Fibroblast of skin of back (primary cell): ENCODE measurements at places on chromosomes 7 and 10.

- peak; percentile 72 for DNase-seq
Observed at GRCh38 chr7:104883718-104884452, 130.1 kb upstream of the KMT2E start.

- no peak for DNase-seq
Observed at GRCh38 chr10:71893920-71894319, 42.9 kb upstream of the PSAP start.

DNA sequence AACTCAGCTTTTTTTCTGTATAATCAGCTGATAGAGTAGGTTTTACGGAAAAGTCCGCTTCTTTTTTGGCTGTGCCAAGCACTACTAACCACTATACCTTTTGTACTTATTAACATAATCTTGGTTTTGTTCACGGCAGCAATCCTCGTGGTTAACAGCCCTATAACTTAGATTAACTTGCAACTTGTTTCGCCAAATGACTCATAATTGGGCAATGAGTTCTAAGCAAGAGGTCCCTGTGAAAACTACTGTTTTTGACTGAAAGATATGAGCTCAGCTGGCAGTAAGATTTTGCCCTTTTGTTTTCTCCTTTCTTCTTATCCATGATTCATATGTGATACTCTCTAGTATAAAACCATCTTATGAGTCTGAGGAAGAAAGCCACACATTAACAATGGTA, 345.0 kb upstream of the PCDH15 start:
- peak; percentile 58 for DNase-seq

GRCh38 chr10:132721725-132722124, 64.2 kb downstream of the NKX6-2 start:
- DNase-seq = peak; percentile 21

DNA sequence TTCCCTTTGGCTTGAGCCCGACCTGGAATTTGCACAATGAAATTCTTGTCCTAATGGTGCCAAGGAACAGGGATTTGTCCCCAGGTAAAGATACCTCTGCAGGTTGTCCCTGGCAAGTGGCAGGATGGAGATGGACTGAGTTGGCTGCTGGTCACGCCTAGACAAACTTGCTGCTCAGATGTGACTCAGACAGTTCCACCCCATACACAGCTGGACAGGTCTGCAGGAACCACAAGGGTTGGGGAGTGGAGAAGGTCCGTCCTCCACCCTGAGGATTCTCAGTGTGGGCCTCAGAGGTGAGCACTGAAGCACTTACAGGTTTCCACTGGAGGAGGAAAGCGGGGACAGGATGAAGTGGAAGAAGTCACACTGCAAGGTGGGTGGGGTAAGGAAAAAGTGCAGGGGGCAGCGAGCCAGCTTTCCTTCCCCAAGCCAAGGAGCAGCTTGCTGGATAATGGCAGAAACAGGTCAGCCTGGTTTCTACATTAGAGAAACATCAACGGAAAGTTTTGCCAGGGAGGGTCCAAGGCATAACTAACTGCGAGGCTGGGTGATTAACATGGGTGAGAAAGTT, 20.5 kb downstream of the ITPRIP start:
- DNase-seq = no peak

- DNase-seq = no peak
Observed at GRCh38 chr7:12788591-12788990, 101.2 kb downstream of the ARL4A start.

- DNase-seq = peak; percentile 15
Observed at GRCh38 chr10:112446055-112446854, 459 bp downstream of the ZDHHC6 start.

DNA sequence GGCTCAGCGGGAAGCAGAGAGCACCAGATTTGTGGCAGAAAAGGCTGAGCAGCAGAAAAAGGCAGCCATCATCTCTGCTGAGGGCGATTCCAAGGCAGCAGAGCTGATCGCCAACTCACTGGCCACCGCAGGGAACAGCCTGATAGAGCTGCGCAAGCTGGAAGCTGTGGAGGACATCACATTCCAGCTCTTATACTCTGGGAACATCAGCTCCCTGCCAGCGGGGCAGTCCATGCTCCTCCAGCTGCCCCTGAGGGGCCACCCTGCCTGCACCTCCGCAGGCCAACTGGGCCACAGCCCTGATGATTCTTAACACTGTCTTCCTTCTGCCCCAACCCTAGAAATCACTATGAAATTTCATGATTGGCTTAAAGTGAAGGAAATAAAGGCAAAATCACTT, 18.6 kb downstream of the CWF19L1 start:
- no peak for DNase-seq

DNA sequence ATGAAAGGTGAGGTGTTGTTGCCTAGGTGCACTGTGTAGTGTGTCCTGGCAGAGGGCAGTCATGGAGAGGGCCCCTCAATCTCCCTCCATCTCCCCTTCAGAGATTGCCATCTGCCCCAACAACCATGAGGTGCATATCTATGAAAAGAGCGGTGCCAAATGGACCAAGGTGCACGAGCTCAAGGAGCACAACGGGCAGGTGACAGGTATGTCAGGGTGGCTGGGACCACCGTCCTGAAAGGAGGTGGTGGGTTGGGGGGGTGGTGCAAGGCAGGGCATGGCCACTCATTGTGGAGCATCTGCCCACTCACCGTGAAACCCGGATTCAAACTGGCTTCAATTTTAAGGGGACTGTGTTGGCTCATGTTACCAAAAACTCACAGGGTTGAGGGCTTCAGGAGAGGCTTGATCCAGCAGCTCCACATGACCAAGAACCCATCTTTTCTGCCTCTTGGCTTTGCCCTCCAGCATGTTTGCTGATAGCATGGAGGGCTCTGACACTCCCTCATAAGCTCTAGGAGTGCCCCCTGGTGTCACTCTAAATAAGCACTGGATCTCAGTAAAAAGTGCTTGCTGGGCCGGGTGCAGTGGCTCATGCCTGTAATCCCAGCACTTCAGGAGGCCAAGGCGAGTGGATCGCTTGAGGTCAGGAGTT, 12.2 kb downstream of the ARPC1B start:
- DNase-seq = peak; percentile 46

DNA sequence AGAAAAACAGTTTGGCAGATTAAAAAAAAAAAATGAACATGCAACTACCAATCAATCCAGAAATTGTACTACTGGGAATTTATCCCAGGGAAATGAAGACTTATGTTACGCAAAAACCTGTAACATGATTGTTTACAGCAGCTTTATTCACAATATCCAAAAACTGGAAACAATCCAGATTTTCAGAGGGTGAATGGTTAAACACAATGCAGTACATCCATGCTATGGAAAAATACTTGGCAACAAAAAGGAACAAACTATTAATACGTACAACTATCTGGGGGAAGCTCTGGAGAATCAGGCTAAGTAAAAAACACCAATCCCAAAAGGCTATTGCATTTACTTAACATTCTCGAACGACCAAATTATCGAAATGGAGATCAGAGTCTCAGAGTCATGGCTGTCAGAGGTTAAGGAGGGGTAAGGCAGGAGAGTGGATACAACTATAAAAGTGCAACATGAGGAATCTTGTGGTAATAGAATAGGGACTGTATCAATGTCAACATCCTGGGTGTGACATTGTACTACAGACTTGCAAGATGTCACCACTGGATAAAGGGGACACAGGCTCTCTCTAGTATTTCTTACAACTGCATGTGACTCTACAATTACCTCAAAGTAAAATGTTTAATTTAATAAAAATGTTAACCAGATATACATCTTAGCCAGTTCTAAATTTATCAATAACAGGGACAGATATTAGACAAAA, 21.5 kb upstream of the RUFY2 start:
- no peak for DNase-seq

DNA sequence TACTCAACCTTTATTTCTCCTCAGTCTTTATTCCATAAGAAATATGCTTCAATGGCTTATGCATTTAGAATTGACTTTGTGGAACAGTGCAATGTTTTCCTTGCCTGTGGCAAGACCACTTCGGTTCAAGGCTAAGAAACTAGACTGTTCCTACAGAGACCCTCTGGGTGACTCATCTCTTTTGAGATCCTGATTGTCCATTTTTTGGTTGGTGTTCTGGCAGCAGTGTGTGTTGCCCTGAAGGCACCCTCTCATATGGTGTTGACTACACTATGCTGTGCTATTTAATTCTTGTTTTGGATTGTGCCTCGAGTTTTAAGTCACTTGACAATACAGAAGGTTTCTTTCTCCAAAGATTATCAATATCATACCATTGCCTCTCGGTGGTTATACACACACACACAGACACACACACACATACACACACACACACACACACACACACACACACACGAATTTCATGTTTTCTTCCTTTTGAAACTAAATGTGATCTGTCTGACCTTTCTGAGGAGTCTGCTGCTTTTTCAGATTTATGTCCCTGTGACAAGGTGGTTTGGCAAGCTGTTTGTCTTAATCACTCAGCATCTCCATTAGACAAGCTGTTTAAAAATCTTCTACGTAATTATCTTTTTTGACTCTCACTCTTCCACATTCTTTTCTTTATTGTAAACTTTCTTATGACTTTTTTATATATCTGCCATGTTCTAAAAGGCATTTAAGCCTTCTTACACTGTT, 187.2 kb downstream of the VTI1A start:
- peak; percentile 16 for DNase-seq

GRCh38 chr10:65123120-65123519, 1601.9 kb downstream of the REEP3 start:
- DNase-seq = no peak

GRCh38 chr10:67668448-67668847, 27.5 kb downstream of the CTNNA3 start:
- DNase-seq = peak; percentile 73

- no peak for DNase-seq
Observed at GRCh38 chr7:42174391-42174912, 62.6 kb downstream of the GLI3 start.

DNA sequence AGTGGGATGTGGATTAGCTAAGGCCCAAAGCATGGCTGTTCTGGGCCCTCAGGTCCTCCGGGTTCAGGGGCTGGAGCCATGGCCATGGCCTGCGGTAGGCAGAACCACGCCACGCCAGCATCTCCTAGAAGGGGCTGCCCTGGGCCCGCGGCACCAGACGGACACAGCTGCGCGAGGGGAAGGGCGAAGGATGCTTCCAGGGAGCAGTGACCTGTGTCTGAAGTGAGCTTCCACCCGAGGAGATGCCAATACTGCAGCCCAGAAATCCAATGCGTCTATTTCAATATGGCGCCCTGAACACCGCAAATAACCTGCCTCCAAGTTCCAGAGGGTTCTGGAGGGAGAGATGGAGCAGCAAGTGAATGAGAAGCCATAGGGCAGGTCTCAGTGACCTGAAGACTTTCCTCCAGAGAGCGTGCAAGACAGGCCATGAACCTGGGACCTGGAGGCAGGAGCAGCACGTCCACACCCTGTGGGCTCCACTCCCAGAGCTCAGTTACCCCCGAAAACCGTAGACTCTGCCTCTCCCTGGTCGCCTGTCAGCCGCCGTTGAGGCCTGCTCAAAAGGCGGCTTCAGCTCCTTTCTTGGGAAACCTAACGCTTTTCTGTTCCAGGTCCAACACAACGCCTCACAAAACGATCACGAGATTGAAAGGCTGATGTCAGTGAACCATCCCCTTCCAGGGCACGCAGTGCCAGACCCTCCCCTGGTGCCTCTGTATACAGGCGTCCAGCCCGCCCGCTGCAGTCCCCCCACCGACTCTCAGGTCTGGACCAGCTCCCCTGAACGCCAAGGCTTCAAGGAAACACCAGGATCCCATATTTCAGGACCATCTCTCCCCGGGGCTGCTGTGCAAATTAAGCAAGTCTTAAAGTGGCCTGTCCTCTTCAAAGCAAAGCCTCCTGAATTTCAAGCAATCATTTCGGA, 37.4 kb downstream of the AMZ1 start:
- no peak for DNase-seq

DNA sequence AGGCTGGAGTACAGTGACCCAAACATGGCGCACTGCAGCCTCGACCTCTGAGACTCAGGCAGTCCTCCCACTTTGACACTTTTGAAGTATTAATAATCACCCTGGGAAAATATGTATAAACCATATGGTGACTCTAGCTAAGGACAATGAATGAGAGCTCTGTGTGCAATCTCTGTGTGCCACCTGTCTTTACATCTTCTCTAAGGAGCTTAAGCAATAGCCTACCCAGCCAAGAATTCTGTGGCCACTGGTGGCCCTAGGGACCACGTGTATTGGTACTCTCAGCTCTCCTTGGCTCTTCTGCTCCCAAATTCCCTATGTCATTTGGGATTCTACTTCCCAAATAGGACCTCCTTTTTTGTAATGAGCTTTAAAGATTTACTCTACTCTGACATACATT, 23.7 kb downstream of the FGF8 start:
- no peak for DNase-seq
